GM20000 (cell line): ENCODE measurements at places on chromosomes 3 and 15.
A peak's percentile ranks its signal among the peaks of the same experiment; 100 is the strongest.

GRCh38 chr3:138254216-138254615 lies 67.1 kb downstream of the ARMC8 start:
- no peak for DNase-seq

DNA sequence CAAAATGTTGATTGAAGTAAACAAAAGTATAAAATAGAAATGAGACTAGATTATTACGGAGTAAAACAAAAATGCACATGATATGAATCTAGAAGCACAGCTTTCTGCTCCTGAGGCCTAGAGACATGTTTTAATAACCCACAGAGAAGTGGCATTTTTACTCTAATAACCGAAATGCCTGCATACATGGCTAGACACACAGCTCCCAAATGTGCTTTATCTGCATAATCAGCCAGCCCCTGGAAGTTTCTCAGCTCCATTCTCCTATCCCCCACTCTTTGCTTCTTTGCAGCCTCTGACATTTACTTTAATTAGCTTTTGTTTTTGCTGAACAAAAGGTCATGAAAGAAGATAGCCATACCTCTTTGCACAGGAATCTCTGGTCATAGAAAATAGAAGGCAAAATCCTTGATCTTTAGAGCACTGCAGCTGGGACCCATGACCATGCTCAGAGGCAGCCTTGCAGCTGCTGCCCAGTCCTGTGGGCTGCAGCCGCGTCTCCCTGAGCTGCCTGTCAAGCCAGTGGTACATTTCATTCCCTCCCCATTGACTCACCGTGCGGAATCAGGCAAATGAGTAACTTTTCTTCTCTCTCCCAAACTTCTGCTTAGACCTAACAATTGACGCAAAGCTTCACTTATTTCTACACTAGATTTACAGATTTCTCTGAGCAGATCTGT lies at the start of gene VEPH1:
TSS of gene VEPH1 (minus strand) at position 501 of the 680 bp plus-strand sequence. CDS start 8,067 bp downstream, outside the sequence.
- no peak for DNase-seq

GRCh38 chr3:185290266-185290665 lies 36.4 kb upstream of the EHHADH start:
- DNase-seq, result peak; percentile 36

GRCh38 chr15:40192942-40193341 lies 32.1 kb downstream of the BUB1B start:
- DNase-seq, result no peak

DNA sequence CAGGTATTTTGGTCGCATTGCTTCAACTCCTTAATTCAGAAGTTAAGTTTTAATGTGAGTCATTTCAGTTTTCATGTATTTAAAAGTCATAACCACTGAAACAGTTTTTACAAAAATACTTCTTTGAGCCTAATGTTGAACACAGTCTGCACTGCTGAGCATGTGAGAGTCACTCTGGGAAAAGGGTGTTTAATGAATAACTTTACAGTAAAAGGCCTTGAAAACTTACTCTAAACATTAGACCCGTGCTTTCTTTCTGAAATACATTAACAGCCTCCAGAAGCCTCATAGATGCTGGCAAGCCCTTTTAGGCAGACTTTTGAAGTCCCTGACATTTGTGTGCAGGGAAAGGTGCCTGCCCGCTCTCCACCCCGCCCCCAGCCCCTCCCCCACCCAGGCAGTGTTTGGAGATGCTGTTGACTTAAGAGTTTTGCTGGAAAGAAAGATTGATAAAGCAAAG lies 68.9 kb upstream of the NR2F2 start:
- no peak for DNase-seq

GRCh38 chr3:109265295-109265694 lies 51.0 kb downstream of the DPPA2 start:
- no peak for DNase-seq

DNA sequence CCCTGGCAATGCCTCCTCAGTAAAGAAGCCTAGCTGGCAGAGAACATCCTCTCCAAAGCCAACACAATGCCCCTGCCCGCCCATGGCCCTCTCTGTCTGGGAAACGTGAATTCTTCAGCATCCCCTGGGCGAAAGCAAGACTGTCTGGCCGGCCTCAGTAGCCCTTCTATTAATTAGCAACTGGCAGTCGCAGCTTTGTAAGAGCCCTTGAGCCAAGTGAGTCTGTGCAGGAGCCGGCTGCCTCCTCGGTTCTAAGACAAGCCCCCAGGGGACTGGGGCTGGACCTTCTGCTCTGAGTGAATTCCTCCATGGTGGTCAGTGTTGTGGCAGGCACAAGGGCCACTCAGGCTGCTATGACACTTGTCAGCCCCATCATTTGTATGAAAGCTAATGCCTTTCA lies 7.4 kb downstream of the HCN4 start:
- DNase-seq, result no peak

DNA sequence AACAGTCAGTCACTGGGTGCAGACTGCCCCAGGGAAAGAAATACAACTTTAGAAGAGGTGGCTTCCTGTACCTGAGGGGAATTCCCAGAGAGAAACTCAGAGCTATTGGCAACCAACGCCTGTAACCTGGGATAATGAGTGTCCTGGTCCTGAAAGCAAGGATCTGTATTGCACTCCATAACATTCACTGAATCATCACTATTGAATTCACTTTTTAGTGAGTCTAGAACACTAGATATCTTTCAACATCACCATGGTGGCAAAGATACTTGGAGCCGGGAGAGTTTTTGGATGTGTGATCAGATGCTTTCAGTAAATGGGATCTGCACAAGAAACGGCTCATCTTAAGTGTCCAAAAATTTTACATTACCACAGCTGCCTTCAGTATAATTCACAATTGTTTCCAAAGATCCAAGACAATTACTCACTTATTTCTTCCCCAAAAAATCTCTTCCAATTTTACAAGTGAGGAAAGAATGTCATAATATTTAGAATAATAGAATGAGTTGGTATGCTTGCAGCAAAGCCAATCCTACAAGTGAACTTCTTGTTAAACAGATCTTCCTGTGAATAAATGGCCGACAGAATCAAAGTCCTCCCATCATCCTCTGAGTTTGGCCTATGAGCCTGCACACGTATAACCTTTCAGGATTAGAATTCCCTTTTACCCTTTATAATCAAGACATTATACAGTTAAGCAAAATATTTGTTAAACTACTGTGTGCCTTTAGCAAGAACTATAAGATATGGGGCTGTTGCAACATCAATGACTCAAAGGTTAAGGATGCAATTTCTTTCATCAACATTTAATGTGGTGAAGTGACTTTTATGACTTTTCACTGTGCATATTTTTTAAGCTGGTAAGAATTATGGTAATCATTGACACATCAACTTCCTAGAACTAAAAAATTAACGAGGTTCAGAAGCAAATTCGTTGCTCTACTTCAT lies 243.3 kb upstream of the COL8A1 start:
- DNase-seq, result no peak

DNA sequence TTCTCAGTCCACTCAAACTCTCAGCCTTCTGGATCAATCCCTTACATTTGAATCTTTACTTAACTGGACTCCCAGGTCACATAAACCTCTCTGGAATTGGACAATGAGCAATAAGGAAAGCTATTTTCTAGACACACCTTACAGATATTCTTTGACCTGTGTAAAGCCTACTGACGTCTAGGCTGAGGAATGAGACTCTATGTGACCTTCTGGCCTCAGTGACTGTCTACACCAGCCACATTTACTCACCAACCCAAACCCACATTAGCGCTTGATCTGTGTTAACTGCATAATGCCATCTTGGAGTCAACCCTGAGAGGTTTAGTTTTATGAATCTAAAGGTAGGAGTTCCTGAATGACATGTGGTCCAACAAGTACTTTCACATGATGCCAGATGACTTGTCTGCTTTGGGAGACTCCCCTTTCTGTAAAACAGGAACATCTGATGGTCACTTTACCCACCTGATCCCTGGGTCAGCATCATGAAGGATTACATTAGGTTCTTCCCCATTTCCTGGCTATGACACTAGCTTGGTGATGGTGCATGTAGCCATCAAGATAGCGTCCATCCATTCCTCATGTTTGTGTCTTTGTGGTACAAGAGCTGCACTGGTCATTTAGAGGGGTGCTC lies 11.4 kb upstream of the COMMD2 start:
- no peak for DNase-seq

DNA sequence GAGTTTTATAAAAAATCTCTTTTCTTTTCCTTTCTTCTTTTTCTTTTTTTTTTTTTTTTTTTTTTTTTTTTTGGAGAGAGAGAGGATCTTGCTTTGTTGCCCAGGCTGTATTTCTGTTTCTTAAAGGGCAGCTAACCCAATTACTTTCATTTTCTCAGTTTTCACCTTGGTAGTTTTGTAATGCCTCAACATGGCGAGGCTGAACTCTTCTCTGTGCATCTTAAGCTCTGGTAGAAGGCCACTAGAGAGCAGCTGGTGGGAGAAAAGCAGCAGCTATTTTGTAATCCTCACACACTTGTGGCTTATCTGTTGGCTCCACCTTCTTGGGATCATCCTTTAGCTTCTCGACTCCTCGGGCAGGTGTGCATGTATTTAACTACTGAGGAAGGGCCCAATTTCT lies 152.2 kb upstream of the MEIS2 start:
- no peak for DNase-seq

- no peak for DNase-seq
Observed at GRCh38 chr15:57419335-57419734, 43.0 kb downstream of the CGNL1 start.

- no peak for DNase-seq
Observed at GRCh38 chr3:127052121-127052561, 69.2 kb downstream of the PLXNA1 start.

GRCh38 chr15:59830098-59830497 lies 141.0 kb upstream of the BNIP2 start:
- no peak for DNase-seq

DNA sequence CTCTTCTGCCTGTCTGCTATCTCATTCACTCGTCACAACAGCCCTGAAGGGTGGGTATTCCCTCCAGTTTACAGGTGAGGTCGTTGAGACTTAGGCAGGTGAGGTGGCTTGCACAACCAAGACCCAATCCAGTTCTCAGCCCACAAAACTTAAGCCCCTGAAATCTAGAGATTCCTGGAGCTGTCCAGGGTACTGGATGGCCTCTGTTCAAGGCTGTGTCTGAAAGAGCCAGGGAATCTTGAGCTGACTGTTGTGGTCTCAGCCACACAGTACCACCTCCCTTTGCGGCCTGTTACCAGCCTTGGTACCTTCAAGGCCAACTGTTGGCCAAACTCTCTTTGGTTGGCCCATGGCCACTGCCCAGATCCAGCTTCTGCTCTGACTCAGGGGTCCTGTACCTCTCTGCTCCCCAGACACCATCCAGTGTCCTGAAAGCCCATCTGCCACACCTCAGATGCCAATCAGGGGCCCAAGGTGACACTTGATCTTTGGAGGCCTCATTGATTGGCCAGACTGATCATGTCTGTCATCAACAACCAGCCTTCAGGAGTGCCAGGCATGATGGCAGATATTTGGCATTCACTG lies 10.9 kb upstream of the FAM107A start:
- DNase-seq, result peak; percentile 44

DNA sequence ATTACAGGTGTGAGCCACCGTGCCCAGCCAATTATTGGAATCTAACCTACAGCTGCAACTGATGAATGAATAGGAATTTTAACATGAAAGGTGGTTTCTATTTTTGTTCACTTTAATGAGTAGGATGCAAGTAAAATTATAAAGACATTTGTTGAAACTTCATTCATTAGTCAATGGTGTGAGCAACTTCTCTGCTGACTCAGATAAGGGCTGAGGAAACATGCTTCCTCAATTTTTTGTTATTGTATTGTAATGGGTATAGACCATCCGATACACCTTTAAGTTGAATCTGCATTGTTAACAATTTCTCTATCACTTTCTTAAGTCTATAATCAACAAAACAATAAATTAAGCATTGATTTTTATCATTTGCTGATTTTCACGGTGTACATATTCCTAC lies 127.8 kb downstream of the STAG1 start:
- no peak for DNase-seq

DNA sequence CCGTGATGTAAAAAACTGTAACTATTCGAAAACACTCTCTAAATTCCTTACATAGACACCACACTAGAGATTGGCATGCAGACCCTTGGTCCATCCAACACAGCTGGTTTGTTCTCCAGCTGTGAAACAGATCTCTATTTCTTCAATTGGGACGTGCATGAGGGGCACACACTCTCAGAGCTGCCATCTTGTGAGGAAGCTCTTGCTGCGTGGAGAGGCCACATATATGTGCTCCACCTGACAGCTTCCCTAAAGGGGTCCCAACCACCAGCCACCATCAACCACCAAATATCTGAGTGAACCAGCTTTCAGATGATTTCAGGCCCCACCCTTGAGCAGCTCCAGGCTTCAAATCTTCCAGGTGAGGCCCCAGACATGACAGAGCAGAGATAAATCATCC lies 25.6 kb downstream of the SSUH2 start:
- DNase-seq, result no peak

GRCh38 chr3:177250151-177250550 lies 52.9 kb upstream of the TBL1XR1 start:
- DNase-seq, result no peak

- DNase-seq, result no peak
Observed at GRCh38 chr15:61558172-61559136, 329.4 kb upstream of the RORA start.

- no peak for DNase-seq
Observed at GRCh38 chr15:63022663-63023062, 19.9 kb upstream of the TPM1 start.

GRCh38 chr3:67976663-67977062 lies 322.3 kb upstream of the SUCLG2 start:
- DNase-seq, result no peak

GRCh38 chr15:44676676-44677075 lies 13.2 kb upstream of the SPG11 start:
- DNase-seq, result peak; percentile 9

- DNase-seq, result no peak
Observed at GRCh38 chr15:34206011-34206410, 3.9 kb downstream of the KATNBL1 start.

DNA sequence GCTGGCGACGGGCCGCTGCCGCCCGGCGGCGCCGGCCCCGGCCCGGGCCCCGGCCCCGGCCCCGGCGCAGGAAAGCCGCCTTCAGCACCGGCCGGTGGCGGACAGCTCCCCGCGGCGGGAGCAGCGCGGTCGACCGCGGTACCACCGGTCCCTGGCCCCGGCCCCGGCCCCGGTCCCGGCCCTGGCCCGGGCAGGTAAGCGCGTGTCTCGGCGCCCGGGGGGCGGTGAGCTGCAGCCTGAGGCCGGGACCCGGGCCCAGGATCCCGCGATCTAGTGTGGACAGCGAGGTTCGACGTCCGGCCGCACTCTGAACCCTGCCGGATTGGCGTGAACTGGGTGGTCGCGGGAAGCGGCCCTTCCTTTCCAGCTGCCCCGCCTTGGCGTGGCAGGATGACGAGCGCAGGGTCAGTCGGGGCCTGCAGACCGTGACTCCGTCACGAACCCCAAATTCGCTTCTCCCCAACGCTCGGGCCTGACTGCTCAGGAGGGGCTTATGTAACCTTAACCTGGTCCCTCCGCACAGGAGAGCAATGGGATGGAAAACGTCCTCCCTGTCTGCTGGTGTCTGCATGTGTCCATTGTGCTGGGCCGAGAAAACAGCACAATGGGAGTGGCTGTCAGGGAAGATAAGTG lies 472 bp downstream of the BSN start:
- DNase-seq, result no peak

DNA sequence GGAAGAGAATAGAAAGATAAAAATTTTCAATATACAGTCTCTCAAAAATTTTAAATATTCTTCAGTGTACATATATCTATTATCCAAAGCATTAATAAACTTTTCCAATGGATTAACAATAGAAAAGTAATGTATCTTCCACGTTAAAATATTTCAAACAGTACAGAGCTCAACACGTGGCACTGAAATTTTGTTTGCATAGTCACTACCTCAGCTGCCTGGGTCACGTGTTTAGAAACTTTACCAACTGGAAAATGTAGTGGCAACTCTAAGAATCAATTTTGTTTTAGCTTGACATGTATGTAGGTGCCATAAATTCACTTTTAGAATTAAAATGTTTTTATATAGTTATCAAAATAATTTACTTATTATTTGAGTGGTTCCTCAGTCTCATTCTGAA lies 85.3 kb downstream of the CNTN3 start:
- DNase-seq, result no peak
